ENCODE measurements at places on chromosomes 7 and 10. TPM values are rescaled to one million over a fixed set of nuclear protein-coding genes. Genes with fewer than 3 reads are reported as not detected.

Gene SFTPA1
- not detected for total RNA-seq

Gene ZNF804B
- total RNA-seq, result not detected

Gene MLXIPL
- 1.2 TPM for total RNA-seq

Gene TAS2R5
- 0.29 TPM for total RNA-seq

Gene ADAM22
- 0.38 TPM for total RNA-seq

All from A549 treated with CORT108297 at 1 μM for 4 hours (cell line).